ACHN (cell line): ENCODE measurements at places on chromosomes 2 and 18.

GRCh38 chr2:134395779-134396178 is 141.9 kb downstream of the MGAT5 start:
- DNase-seq = no peak

GRCh38 chr2:197073701-197074433 is 147.4 kb upstream of the PGAP1 start:
- DNase-seq = no peak

DNA sequence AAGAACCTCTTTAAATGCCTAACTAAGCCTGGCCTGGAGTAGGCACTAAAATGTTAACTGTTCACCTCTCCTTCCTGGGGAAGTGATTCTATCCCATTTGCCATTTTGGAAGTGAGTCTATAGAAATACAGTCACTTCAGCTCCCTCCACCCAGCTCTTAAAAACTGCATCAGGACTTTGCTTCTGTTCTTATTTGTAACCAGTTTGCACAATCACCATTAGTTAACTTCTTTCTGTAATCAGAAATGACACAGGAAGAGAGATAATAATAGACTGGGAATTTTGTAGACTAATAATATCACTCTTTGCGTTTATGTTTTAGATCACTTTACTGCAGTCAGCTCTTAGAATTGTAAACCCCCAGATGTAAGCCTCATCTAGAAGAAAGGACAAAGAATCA is 16.0 kb upstream of the MARCO start:
- no peak for DNase-seq

DNA sequence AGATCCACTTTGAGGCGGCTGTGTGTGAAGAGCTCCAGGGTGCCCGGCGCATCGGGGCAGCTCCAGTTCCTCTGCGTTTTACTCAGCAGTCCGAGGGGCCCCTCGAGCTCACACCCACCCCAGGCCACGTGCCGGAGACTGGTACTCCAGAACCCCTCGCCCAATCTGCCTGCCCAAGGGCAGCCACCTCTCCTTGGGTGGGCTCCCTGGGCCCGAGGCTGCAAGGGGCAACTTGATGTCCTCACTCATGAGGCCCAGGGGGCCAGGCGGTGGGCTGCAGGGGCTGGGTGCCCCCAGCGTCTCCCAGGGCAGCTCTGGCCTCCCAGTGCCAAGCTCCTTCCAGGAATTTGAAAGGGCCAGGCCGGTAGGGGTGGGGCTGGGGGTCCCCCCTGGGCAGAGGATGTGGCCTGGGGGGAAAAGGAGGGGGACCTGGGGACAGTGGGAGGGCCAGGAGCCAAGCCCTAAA is 16.7 kb downstream of the RAMP1 start:
- DNase-seq = no peak

- peak; percentile 83 for DNase-seq
Measured at GRCh38 chr2:164542581-164543021, 78.7 kb downstream of the GRB14 start.

- no peak for DNase-seq
Measured at GRCh38 chr18:13756261-13756660, 29.8 kb downstream of the RNMT start.

GRCh38 chr2:36479406-36479805 is 118.6 kb downstream of the FEZ2 start:
- no peak for DNase-seq

GRCh38 chr18:52546686-52547346 is 206.8 kb downstream of the DCC start:
- no peak for DNase-seq

DNA sequence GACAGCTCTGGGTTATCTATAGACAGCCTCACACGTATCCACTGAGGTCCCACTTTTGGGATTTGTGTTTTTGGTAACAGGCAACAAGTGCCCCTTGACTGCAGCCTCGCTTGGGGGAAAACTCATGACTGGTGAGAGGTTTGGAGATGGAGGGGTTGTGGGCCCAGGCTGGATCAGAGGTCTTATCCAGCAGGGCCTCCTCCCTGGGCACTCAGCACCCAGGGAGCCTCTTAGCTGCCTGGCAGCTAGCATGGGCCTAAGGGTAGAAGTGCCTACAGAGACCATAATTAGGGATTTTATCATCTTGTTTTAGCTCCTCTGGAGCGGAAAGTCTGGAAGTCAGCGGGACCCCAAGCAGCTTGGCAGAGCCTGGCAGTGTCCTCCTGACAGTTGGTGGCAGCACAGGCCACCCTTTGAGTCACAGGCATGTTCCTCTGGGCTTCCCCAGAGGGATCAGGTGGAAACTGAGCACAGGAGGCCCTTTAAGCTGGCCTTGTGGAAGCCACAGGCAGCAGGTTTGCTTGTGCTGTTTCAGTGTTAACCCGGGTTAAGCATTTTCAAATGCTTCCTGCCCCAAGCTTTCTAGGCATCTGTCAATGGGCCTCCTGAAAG is 143.1 kb downstream of the KCTD1 start:
- peak; percentile 57 for DNase-seq

- no peak for DNase-seq
Measured at GRCh38 chr2:230955163-230955737, 30.2 kb upstream of the GPR55 start.

DNA sequence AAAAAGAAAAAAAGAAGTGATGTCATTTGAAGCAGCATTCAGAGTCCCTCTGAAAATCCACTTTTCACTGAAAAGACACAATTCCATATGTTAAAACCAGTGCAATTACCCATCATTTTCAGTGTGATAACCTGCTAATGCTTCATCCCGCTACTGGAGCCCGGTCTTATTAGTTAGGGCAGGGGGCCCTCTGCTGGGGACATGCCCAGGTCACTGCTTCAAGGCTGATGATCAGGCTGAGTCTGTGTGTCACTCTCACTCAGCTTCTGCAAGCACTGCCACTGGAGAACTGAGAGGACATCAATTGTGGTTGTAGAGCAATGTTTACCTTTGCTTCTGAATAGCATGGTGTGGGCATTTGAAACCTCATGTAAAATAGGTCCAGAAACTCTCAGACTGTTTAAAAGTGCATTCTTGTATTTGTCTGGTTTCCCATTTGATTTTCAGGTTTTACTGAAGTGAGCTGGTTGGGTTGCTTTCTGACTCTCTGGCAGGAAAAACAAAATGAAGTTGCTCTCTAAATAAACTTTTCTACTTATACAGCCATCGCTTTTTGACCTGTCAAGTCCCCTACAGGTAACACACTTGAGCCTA is 49.2 kb upstream of the NXPH2 start:
- DNase-seq = peak; percentile 47

DNA sequence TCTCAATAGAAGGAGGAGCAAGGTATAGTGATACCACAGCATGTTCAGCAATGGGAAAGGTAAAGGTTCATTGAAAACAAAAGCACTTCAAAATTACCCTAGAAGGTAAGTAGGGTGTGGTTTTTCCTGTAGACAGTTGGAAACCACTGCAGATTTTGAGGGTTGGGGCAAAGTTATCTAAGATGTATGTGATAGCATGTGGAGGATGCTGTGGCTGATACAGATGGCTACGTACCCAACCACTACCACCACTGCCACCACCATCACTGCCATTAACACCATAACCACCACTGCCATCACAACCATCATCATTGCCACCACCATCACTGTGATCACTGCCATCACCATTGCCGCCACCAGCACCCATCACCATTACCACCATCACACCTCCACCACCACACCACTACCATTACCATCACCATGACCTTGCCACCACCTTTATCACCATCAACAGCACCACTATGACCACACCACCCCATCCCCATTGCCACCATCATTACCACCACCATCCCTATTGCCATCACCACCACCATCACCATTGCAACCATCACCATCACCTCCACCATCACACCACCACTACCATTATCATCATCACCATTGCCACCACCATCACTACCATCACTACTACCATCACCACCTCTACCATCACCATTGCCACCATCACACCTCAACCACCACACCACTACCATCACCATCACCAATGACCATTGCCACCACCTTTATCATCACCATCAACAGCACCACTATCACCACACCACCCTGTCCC is 3.7 kb downstream of the TMSB10 start:
- DNase-seq = no peak

- peak; percentile 85 for DNase-seq
Measured at GRCh38 chr2:46650556-46651001, 171.2 kb downstream of the TMEM247 start.

DNA sequence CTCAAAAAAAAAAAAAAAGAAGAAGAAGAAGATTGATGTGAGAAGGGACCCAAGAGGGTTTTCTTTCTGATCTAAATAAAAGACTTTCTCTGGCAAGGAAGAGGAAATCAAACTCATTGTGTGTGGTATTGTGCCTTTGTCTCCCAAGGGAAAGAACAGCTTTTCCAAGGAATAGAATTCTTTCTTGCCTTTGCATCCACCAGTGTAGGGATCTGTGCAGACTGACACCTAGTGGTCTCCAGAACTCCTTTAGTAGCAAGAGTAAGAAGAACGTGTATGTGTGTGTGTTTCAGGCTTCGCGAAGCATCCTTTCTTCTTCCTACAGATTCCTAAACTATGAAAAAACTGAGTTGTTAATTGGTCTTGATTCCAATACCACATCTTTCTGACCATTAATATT is 33.5 kb upstream of the CRIM1 start:
- peak; percentile 55 for DNase-seq

GRCh38 chr2:12060886-12061285 is 314.5 kb downstream of the LPIN1 start:
- DNase-seq = no peak

GRCh38 chr2:216205486-216205885 is 96.3 kb downstream of the XRCC5 start:
- no peak for DNase-seq

- no peak for DNase-seq
Measured at GRCh38 chr2:173819852-173820251, 145.3 kb downstream of the SP3 start.

DNA sequence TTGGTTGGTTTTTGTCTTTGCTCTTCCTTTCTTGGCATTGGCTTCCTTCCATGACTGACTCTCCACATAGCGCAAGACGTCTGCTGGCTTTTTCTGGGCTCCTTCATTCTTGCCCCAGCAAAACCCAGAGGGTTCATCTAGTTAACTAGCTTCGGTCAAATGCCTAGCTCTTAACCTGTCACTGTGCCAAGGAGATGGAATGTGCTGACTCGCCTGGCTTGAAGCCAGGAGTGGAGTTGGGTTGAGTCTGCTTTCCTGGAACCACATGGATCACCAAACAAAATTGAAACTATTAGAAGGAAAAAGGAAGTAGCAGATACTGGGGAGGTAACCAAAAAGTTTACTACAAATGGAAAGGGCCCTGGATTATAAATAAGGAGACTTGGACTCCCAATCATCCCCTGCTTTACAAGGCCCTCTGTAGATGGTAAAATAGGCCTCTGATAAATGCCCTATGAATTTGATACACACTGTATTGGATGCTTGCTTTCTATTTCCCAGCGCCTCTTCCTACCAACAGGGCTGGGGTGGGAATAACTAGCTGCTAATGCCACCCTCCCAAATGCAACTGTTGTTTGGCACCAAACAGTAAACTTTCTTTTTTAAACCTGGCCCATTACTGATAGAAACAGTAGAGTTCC is 11.3 kb downstream of the MALT1 start:
- DNase-seq = peak; percentile 85

DNA sequence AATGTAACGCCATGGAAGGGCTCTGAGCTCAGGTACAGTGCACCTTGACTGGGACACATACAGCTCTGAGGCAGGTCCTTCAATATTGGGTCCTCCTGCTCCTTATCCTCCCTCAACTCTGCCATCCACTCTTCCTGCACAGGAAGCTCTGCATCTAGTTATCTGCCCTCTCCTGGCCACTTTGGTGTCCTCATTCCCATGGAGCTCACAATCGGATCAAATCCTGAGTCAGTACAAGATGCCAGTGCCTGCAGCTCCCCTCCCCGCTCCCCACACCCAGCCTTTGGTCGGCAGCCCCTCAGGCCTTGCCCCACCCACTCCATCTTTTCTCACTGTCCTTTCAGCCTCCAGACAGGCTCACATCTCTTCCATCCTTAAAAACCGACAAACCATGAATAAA is 58.0 kb downstream of the LRRFIP1 start:
- peak; percentile 59 for DNase-seq

- DNase-seq = no peak
Measured at GRCh38 chr18:76416911-76417310, 78.1 kb downstream of the ZNF516 start.

DNA sequence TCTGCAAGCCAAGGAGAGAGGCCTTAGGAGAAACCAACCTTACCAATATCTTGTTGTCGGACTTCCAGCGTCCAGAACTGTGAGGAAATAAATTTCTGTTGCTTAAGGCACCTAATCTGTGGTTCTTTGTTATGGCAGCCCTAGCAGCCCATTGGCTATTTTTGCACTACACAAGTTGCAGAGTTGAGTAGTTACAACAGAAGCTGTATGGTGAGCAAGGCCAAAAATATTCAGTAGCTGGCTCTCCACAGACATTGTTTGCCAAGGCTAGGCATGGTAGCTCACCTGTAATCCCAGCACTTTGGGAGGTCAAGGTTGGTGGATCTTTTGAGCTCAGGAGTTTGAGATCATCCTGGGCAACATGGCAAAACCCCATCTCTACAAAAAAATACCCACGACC is 27.1 kb upstream of the SCYGR1 start:
- DNase-seq = peak; percentile 16

GRCh38 chr2:128329607-128330006 is 10.9 kb upstream of the HS6ST1 start:
- no peak for DNase-seq

GRCh38 chr2:74191596-74192380 is 6.6 kb upstream of the MTHFD2 start:
- DNase-seq = no peak

DNA sequence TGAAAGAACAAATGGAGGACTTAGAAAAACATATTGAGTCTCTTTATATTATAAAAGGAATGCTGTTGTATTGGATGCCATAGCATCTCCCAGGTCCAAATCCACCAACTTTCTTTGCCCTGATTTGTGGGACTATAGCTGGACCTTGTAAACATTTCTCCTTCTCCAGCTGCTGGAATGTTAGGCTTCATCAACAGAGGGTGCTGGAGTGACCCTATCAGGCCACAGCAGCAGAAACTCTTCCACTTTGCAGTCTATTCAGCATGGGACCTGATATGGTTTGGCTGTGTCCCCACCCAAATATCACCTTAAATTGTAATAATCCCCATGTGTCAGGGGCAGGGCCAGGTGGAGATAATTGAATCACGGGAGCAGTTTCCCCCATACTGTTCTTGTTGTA is 138.4 kb upstream of the ARL4C start:
- DNase-seq = peak; percentile 9

DNA sequence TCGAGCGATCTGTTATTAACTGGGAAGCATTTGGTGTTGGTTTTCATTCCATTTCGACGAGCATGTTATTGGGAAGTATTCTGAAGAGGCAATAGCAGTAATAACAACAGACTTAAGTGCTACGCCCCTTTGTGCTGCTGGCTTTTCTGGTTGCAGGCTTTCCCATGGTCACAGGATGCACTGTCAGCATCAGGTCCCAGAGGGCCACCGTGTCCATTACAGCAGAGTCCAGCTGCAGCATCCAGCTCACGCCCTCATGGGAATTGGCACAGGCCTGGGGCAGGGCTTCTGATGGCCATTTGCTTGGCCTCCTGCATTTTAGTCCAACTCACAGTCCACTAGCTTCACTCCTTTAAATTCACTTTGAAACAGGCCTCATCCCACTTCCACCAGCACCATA is 44.4 kb downstream of the BCL2L11 start:
- no peak for DNase-seq
